ENCODE measurements at places on chromosomes 16 and 17. TPM values are rescaled to one million over a fixed set of nuclear protein-coding genes. Genes with fewer than 3 reads are reported as not detected.

CPHXL2 gene
- not detected for total RNA-seq

FBXO39 gene
- total RNA-seq = 0.09 TPM

ADAP2 gene
- 1.3 TPM for total RNA-seq

CMIP gene
- total RNA-seq = 5.3 TPM

MEOX1 gene
- total RNA-seq = 0.16 TPM

ETV4 gene
- 0.63 TPM for total RNA-seq

C17orf107 gene
- 3.5 TPM for total RNA-seq

IL34 gene
- 3.9 TPM for total RNA-seq

MGAT5B gene
- total RNA-seq = 0.32 TPM

TNP2 gene
- not detected for total RNA-seq

KRT40 gene
- total RNA-seq = not detected

OTOP2 gene
- not detected for total RNA-seq

DNAAF8 gene
- 0.94 TPM for total RNA-seq

TBC1D3E gene
- not detected for total RNA-seq

COQ9 gene
- 37.8 TPM for total RNA-seq

CKLF gene
- 38.0 TPM for total RNA-seq

MYH2 gene
- not detected for total RNA-seq

TM4SF5 gene
- not detected for total RNA-seq

C16orf46 gene
- 0.34 TPM for total RNA-seq

SBK1 gene
- not detected for total RNA-seq

PLA2G10 gene
- total RNA-seq = not detected

KRTAP1-3 gene
- total RNA-seq = not detected

KRTAP1-5 gene
- total RNA-seq = not detected

KRT9 gene
- not detected for total RNA-seq

ERN2 gene
- total RNA-seq = 1.3 TPM

CCT6B gene
- 1.5 TPM for total RNA-seq

CNTNAP4 gene
- total RNA-seq = 0.16 TPM

ACAP1 gene
- 3.3 TPM for total RNA-seq

SLC5A11 gene
- total RNA-seq = not detected

TLCD3B gene
- total RNA-seq = not detected

CACNG3 gene
- total RNA-seq = not detected

EVPLL gene
- not detected for total RNA-seq

KRTAP9-8 gene
- not detected for total RNA-seq

SSTR5 gene
- total RNA-seq = not detected

SLC35G6 gene
- total RNA-seq = not detected

CLDN9 gene
- total RNA-seq = under 0.01 TPM

ABI3 gene
- total RNA-seq = not detected
